Activated naive CD4-positive, alpha-beta T cell treated with anti-CD3 and anti-CD28 coated beads, Interleukin-2, amount 10 ng/mL, durations not matched to agents 7 days and 5 days (primary cell): ENCODE measurements at places on chromosomes 4 and X.
A peak's percentile ranks its signal among the peaks of the same experiment; 100 is the strongest.

GRCh38 chrX:13151828-13152517, 107.6 kb upstream of the FAM9C start:
- peak; percentile 62 for DNase-seq

DNA sequence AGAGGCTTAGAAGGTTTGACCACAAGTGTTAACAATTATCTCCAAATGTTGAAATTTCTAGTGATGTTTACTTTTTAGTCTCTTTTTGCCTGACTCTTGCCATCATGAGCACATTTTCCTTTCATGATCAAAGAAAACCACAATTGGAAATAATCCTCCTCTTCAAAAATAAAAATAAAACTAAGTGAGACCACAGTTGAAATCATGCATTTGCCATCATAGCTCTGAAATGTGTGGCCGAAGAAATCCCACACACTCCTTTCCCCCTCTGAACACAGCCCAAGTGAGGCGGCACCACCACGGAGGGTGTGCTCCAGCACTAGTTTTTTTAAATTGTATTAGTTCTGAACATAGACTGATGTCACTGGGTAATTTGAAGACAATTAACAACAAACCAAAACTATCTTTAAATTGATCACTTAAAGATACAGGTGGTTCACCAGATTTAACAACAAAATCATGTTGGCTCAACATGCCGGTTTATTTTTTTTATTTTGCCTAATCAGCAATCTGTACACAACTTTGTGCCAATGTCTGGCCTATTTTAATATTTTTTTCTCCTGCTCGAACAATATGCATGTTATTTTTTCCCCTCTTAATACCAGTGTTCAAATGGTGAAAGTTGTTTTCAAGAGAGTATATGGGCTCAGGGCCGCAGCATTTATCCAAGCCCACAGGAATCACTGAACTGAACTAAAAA, 17.6 kb downstream of the APBB2 start:
- no peak for DNase-seq

GRCh38 chr4:102683881-102684609, 76.7 kb downstream of the MANBA start:
- no peak for DNase-seq

DNA sequence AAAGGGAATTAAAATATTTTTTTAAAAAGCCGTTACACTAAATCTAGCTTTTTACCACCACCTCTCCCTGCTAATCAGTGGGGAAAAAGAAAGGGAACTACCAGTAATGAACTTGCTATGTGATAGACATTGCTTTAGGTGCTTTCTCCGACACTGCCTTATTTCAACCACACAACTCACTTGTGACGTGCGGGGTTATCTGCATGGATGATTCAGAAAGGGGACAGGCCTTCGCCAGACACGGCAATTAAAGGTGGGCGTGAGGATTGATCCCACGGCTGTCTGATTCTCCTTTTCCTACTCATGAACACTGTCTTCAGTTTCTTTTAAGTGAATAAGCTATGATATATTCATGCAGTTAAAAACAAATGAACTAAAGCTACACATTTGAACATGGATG, 882 bp upstream of the CXCR3 start:
- peak; percentile 51 for DNase-seq

DNA sequence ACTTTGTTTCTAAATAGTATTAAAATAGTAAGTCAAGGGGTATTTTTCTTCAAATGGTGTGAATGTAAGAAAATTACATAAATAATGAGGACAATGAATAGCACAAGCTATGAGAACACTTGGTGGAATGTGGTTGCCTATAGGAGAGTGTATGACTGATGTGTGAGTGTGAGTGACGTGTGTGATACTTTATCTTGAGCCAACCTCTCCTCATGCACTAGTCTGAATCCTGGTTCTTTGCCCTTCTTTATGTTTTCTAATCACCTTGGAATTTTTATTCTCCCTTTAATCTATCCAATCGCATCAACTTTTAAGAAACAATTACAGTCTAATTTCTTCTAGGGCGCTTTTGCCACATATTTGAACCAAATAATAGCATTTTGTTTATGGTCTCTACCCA, 98.2 kb downstream of the YIPF7 start:
- DNase-seq: no peak

GRCh38 chr4:39235696-39236095, 53.4 kb downstream of the WDR19 start:
- no peak for DNase-seq

GRCh38 chr4:183329954-183330742, 7.9 kb upstream of the CLDN24 start:
- no peak for DNase-seq

GRCh38 chrX:87846956-87847355, 329.4 kb downstream of the KLHL4 start:
- DNase-seq: no peak

DNA sequence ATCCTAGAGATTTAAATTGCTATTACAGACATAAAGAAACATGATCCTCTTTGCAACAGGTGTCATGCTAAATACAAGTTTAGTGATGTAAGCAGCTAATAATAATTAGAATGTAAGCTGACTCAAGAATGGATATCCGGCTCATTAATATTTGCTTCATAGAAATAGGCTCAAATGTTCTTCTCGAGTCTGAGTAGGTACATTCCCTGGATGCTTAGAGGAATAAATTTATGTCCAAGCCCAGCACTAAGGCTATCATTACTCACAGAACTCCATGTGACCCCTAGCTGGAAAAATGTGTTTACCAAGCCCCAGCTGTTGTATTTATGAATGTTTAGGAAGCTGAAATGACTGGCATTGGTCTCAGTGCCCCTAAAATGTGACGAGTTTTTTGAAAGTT, 87.6 kb upstream of the TSPAN7 start:
- DNase-seq: no peak

DNA sequence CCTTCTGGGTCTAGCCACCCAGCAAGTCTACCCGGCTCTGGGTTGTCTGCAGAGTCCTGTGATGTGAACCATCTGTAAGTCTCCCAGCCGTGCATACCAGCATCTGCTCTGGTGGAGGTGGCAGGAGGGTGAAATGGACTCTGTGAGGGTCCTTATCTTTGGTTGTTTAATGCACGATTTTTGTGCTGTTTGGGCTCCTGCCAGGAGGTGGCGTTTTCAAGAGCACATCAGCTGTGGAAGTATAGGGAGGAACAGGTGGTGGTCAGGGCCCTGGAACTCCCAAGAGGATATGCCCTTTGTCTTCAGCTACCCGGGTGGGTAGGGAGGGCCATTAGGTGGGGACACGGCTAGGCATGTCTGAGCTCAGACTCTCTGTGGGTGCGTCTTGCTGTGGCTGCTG, 66.5 kb upstream of the ZFP42 start:
- DNase-seq: no peak

GRCh38 chr4:118942465-118942864, 53.8 kb downstream of the SYNPO2 start:
- no peak for DNase-seq

DNA sequence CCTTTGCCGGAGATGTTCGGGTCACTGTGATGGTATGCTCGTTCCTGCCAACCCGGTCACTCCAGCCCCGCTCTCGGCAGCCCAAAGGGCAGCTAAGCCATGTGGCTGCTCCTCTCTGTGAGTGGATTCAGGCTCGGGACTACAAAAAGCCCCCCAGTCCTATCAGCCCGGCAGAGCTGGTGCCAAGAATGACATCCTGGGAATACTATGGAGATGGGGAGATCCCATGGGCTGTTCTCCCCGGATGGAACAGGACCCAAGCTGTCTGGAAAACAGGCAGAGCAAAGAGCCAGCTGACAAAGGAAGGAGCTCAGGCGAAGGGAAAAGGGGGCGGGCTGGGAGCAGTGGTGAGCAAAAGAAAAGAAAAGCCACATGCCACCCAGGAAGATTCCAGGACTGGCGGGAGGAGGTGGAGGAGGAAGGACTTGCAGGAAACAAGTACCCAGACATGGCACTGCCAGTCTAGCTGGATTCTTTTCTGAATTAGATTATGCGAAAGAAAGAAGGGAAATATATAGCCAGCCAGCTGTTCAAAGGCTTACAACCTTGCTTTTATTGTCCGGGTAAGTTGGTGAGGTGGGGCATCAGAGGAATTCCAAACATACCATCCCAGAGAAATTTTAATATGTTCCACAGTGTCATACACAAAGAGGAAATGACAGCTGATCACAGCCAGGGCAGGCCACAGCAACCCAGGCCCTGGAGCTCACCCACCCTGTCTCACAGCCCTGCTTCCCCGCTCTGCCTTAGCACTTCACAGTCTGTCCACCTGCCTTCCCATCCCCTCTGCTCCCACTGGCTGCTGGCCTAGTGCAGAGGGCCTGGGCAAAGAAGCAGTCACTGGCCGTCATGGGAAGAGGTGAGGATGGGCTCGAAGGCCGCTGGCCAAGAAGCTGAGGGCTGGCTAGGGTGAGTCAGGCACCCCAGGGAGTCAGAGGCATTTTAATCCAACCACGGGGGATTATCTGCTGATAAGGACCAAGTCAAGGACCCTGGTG, 3.4 kb downstream of the NDP start:
- DNase-seq: no peak
